ENCODE measurements at places on chromosomes 5 and 9.

DNA sequence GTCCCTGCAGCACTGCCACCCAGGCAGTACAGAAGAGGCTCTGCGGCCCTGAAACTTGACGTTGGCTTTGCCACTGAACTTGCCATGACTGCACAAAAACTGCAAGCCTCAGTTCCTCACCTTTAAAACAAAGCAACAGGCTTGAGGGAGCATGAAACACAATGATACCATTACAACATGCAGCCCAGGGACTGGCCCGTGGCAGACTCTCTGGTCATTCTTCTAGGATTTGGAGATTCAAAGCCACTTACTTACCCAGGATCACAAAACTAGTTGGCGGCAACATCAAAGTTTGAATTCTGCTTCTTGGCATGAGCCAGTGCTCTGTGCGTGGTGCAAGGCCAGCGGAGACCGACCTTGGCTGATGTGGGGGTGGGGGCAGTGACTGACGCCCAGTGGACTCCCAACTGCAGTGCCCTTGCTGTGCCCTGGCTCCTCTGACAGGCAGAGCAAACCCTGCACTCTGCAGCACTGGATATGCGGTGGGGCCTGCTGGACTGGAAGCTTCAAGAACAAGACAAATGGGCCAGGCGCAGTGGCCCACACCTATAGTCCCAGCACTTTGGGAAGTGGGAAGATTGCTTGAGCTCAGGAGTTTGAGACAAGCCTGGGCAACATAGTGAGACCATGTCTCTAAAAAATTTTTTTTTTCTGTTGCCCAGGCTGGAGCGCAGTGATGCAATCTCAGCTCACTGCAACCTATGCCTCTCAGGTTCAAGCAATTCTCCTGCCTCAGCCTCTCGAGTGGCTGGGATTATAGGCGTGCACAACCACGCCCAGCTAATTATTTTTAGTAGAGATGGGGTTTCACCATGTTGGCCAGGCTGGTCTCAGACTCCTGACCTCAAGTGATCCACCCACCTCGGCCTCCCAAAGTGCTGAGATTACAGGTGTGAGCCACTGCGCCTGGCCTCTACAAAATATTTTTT lies 18.9 kb downstream of the SQSTM1 start:
- no peak for DNase-seq

DNA sequence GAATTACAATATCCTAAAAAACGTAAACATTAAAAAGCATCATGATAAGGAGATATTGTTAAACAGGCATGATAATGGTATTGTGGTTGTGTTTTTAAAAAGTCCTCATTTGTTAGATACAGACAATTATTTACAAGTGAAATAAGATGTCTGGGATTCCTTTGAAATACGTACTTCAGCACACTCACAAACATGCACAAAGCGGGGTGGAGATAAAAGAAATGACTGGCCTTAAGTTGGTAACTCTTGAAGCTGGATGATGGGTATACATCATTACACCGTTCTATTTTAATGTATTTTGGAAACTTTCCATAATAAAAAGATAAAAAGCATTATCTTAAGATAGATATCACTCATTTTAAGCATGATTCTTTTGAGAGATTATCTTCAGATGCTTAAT lies 1.0 kb downstream of the FAM200C start:
- DNase-seq: no peak

DNA sequence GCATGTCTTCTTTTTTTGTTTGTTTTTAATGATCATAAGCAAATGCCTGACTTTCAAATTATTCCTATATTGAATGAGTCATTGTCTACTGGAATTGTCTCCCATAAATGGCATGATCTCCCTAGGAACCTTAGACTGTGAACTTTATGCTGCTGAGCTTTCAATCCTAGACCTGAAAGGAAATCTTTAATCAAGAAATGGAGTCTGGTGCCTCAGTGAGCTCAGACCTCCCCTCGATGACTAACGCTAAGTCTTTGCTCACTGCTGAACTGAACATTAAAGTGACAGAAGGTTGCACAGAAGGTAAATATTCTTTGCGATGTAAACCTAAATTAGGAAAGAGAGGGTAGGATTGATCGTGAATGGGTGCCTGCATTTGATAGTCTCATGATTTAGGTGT lies 745.2 kb upstream of the WWC1 start:
- no peak for DNase-seq

- DNase-seq: peak; percentile 95
These were observed 31.4 kb upstream of the LPCAT1 start for GRCh38 chr5:1555011-1555807.
